ENCODE measurements at places on chromosomes 3 and 15.

GRCh38 chr15:38864122-38864521 is 299.5 kb upstream of the RASGRP1 start:
- no peak for DNase-seq

- no peak for DNase-seq
These were observed 279.2 kb downstream of the EDEM1 start for GRCh38 chr3:5466717-5467116.

GRCh38 chr15:94844538-94845389 is 613.4 kb downstream of the MCTP2 start:
- no peak for DNase-seq

DNA sequence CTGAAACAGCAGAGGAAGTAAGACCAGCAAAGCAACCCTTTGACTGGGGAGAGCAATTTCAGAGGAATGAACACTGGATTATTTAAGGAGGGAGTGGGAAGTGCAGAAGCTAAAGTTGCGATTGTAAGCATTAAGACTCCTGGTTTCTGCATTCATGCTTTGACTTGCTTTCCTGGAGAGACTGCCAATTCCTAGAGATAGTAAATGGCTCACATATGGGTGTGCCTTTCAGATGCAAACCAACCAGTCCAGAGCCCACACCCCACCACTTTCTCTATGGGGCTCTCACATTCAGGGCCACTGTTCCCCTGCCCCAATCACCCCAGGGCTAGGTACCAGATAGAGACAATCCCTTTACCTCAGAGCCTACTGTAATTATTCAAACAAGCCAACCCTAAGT is 200.9 kb upstream of the EIF1B start:
- DNase-seq: no peak

DNA sequence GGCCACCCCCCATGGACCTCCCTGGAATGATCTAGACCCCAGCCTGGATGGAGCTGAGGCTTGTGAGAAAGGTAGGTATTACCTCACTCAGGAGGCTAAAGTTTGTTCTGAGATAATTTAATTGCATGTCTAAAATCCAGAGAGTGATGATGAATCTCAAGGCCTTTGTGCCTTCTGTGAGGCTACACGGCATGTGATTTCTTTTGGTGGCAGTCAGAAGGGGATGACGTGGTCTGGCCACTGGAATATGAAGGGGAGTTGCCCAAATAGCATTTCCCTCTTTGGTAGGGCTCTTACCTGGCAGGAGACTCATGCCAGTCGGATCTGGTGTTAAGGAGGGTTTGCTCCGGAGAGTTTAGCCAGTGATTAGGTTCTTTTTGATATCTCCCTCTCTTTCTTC is 2.5 kb downstream of the BAHD1 start:
- DNase-seq: no peak

Data from activated effector memory CD4-positive, alpha-beta T cell treated with Interleukin-2 at 50 U/mL for 16 hours (primary cell).